EH (cell line): ENCODE measurements at places on chromosomes 4 and X.

DNA sequence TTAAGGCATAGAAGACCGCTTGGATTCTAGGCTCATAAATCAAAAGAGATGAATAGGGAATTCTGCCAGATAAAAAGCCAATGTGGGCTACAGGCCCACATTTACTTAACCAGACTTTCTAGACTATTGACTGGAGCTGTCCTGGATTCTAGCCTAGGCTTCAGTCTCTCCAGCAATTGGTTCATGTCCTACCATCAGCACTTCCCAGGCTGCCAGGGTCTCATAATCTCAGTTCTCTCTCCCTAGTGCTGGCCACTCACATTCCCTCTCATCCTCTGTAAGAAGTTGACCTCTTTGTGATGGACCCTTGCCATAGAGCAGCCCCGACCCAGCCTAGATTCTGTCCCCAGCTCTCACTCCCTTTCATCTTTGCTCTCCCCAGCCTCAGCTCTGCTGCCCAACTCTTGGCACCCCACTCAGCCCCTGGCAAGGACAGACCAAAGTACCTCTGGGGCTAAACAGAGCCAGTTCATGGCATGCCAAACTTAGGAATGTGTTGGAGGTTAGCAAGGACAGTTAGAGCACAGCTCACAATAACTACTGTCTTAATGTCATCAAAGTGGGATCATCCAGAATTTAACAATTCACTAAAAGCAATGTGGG is 396.2 kb downstream of the INPP4B start:
- DNase-seq = no peak

DNA sequence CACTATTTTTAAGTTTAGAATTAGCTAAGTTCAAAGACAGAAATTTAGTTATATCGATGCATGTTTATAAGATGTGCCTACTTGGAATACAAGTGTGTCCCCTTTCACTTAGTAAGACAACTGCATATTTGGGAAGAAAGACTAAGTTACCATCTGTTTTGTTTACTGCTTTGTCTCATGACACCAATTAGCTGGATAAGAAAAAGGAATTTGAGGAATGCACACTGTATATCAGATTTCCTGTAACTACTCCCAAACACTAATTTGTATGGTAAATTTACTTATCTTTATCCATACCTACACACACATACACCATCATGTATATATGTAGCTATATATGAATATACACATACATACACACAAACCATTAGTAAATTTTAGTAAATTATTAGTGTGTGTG is 1442.8 kb upstream of the IGFBP7 start:
- DNase-seq = no peak

- peak; percentile 75 for DNase-seq
Measured at GRCh38 chr4:37685161-37685822, 884 bp downstream of the RELL1 start.

- no peak for DNase-seq
Measured at GRCh38 chr4:108453366-108453765, 167.0 kb upstream of the RPL34 start.

GRCh38 chr4:166527500-166527899 is 654.5 kb downstream of the TLL1 start:
- DNase-seq = peak; percentile 61

GRCh38 chr4:98672583-98673287 is 14.3 kb upstream of the TSPAN5 start:
- peak; percentile 15 for DNase-seq

DNA sequence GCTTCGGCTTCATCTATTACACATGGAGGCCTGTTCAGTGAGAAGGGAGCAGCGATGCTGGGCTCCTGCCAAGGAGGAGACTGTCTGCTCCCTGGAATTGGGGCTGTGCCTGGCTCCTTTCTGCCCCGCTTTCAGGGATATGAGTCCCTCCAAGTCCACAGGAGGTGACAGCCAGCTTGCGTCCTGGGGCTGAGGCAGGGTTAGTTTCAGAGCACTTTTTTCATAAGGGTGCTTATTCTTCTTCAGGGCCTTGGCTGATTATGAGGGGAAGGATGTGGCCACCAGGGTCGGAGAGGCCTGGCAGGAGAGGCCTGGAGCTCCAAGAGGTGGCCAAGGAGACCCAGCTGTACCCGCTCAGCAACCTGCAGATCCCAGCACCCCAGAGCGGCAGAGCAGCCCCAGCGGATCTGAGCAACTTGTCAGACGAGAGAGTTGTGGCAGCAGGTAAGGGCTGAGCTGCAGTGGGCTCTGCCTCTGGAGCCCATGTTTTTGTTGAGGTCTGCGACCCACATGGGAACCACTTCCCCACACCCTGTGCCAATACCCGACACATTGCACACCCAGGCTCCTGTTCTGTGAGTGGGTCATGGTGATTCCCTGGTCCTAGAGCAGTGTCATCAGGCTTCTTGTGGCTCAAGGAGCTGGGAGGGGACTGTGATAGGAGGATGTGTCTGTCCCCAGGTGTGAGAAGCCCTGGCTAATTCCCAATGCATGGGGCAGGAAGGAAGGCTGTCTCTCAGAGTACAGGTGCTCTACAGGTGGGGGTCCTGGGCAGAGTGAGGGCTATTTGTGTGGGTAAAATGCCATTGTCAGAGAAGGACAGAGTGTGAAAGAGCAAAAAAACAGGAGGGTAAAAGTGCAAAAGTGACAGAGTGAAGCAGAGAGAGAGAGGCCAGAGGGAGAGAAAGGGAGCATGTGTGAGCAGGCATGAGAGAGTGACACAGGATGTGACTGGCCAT is 47.4 kb downstream of the ZNF185 start:
- DNase-seq = no peak

DNA sequence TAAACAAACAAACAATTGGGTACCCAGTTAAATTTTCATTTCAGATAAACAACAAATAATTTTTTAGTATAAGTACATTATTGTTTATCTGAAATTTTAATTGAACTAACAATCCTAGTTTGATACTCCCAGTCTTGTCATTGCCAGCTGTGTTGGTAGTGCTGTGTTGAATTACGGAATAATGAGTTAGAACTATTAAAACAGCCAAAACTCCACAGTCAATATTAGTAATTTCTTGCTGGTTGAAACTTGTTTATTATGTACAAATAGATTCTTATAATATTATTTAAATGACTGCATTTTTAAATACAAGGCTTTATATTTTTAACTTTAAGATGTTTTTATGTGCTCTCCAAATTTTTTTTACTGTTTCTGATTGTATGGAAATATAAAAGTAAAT is 2.9 kb downstream of the CXCL8 start:
- DNase-seq = no peak

- no peak for DNase-seq
Measured at GRCh38 chrX:63934791-63935190, 149.8 kb upstream of the ARHGEF9 start.

GRCh38 chrX:150146271-150146896 is 208.1 kb upstream of the EOLA2 start:
- peak; percentile 19 for DNase-seq

GRCh38 chr4:40149960-40150385 is 46.9 kb upstream of the RHOH start:
- DNase-seq = peak; percentile 72

- peak; percentile 91 for DNase-seq
Measured at GRCh38 chrX:103716962-103717361, 6.3 kb downstream of the TMEM31 start.

DNA sequence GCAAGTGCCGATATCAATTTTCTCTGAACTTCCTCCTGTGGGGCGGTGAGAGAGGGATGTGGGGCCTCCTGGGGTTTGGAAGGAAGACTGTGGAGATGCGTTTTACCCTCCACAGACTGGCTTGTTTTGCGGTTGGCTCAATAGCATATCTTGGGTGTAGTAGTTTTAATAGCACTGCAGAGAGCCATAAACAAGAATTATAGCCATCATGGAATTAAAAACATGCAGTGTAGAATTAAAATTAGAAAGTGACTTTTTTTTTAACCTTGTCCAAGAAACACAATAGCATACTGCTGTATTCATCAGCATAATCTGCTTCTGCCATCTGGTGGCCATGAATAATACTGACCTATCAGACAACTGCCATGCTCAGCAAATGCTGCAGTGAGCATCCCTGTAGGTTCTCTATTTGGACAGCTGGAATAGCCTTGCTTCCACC is 47.3 kb upstream of the SCML1 start:
- DNase-seq = peak; percentile 78

DNA sequence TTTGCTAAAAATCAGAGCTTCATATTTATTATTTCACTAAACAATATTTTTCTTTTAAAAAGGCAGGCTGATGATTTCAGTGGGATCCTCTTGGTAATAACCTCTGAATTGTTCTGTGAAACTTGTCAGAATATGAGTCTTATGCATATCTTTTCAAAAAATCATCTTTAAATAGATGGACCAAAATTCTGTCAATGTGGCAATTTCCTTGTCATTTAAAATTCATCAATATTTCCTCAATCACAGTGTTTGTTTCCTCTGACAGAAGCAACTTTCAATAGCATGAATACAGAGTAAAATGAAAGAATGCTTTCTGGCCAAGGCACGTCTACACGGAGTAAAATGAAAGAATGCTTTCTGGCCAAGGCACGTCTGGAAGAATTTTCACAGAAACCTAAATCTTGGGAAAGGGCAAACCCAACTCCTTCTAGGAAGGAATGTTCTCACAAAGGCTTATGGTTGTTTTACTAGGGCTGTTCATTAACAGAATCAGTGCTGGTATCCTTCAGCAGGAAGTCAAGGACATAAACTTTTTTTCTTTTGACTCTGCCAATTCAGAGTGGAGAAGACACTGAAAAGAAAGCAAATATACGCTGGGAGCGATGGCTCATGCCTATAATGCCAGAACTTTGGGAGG is 99.0 kb upstream of the GPR34 start:
- peak; percentile 82 for DNase-seq

DNA sequence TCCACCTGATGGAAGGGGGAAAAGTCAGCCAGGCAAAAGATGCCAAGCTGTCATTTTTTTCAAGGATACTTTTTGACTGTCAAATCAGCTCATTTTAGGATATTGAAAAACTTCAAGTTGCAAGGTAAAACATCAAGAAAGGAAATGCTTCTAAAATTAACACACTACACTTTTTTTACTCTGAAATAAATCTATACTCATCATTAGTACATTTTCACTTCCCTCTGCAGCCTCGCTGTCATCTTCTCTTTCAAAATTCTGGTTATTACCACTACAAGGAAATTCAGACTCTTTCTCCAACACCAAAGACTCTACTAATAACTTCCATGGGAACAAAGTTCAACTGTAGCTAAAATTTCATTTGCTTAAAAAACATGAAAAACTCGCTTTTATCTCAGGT is 41.6 kb downstream of the APBB2 start:
- no peak for DNase-seq

DNA sequence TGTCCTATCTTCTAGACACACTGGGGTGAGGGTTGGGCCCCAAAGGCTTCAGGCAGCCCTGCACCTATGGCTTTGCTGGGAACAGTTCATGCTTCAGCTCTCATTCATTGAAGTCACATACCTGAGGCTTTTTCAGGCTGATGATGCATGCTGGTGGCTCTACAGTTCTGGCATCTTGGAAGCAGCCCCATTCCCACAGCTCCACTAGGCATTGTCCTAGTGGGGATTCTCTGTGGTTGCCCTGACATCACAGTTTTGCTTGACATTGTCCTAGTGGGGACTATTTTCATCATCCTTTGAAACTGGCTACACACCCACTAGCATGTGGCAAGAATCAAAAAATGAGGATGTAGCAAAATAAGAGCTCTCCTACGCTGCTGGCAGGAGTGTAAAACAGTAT is 37.7 kb upstream of the C4orf17 start:
- peak; percentile 19 for DNase-seq

DNA sequence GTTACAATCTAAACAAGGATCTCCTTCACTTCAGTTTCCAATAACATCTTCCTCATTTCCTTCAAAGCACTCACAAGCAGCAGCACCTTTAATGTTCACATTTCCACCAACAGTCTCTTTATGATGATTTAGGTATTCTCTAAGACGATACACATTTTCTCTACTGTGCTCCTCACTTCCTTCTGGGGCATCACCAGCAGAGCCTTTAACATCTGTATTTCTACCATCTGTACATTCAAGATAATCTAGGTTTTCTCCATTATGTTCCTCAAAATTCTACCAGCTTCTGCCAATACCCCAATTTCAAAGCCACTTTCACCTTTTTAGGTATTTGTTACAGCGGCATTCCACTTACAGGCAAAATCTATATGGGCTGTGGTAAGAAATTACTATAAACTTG is 80.6 kb downstream of the FBXW7 start:
- DNase-seq = no peak

DNA sequence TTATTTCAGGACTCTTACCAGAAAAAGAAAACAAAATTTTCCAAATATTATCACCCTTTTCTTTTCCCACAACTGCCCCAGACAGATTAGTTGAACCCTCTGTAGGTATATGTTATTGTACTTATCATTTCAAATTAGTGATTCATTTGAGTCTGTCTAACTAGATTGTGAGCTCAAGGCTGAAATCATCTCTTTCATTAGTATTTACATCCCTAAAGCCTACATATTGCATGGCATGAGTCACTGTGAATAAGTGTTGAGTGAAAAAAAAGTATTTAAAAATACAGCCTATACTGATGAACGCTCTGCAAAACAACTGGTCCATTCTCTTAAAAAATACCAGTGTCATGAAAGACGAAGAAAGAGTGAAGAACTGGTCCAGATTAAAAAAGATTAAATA is 3.9 kb downstream of the PAGE3 start:
- no peak for DNase-seq
